Ecto neural progenitor cell (in vitro differentiated cells): ENCODE measurements at places on chromosomes 1 and 21.

GRCh38 chr1:224816062-224816461 is 113.4 kb upstream of the DNAH14 start:
- DNase-seq: no peak

GRCh38 chr1:209168204-209168603 is 415.3 kb upstream of the CAMK1G start:
- no peak for DNase-seq

GRCh38 chr1:89922911-89923310 is 72.0 kb upstream of the ZNF326 start:
- DNase-seq: no peak

DNA sequence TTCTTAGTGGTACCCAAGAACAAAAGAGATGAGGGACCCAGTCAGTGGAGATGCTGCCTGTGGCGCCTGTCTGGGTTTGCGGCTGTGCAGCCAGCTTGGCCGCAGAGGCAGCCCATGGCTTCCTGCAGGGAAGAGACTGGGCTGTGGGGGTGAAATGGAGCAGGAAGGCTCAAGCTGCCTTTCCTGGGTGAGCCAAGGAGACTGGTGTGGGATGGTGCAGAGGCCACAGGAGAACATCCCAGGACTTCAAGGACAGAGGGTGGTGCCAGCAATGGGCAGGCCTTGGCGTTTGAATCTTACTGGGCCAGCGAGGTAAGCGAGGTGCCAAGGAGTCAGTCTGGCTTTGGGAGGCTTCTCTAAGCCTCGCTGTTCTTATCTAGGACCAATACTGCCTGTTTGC is 26.4 kb downstream of the KCNA10 start:
- no peak for DNase-seq

DNA sequence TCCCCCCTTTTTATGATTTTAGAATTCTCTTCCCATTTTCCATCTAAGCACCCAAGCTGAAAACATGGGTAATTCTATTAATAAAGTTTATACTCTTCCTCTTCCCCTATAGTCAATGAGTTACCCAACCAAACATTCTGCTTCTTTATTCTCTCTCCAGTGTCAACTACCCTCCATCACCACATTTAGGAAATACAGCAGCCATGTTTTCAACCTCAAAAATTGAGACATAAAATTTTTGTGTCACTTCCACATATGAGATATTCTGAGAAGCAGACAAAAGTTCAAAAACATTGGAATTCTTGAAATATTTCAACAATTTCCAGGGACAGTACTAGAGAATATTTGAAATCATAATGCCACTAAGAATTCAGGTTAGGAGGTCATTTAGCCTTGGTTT is 64.8 kb upstream of the ATP1A1 start:
- no peak for DNase-seq

DNA sequence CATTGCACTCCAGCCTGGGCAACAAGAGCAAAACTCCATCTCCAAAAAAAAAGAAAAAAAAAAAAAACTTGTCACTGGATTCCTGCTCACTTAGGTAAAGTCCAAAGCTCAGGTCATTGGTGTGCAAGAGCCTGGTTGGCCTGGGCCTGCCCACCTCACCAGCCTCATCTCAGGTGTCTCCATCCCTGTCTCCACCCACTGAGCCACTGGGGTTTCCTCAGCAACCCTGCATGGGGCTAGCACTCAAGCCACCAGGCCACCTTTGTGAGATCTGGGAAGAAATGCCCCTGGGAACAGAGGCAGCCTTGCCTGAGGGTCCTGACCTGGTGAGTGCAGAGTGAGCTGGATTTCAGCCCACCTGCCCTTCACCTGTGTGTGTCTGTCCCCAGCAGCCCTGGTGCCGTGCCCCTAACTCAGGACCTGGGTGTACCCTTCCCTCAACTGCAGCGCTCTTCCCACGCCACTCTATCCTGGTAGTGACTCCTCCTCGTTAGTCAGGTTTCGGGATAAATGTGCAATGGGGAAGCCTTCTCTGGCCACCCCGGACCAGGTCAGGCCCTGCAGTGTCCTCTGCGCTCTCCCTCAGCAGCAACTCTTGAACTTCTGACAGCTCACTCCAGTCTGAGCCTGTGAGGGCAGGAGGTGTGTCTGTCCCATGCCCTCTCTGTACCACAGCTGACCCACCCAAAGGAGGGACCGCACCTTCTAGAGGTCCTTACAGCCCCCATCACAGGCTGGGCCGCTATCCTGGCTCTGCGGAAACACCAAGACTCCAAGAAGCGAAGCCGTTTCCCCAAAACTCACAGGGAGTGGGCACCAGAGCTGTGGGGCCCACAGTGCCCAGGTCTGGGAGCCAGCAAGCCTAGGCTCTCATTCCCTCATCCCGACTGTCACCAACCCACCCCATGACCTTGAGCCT is 3.3 kb downstream of the PDZK1IP1 start:
- no peak for DNase-seq

- peak; percentile 89 for DNase-seq
Measured at GRCh38 chr1:201614262-201615015, 75.5 kb downstream of the NAV1 start.

DNA sequence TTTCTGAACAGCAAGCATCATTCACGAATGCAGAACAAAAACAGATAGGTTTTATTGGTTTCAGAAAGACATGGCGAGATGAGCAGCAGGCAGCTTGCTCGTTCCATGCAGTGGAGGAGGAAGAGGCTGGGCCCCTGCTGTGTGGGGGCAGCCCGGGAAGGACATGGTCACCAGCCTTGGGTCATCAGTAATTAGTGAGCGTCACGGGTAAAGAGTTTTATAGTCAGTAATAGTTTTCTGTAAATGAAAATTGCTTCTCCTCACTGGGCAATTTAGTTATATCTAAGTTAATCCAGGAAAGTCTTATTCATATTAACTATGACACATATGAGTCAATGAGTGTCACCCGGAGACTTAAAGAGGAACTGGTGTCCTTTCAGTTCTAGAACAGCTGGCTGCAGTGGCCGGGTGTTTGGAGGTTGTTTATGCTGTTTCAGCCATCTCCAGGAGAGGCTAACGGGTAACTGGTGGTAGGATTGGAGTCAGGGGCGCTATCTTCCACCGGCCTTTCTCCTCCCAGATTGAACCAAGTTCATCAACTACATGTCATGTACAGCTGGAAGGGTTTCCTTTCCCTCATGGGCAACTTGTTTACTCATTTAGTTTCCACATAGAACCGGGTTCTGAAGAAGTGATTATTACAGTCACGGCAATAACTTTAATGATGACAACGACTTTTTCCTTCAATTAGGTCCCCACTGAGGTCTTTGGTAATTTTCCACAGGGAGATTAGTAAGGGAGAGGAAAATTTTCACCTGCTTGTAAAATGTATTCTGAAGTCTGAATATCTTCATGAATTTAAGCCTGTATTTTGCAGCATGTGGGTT is 34.6 kb upstream of the SLC45A1 start:
- no peak for DNase-seq

- no peak for DNase-seq
Measured at GRCh38 chr1:15757016-15757543, 1.5 kb upstream of the FBLIM1 start.

DNA sequence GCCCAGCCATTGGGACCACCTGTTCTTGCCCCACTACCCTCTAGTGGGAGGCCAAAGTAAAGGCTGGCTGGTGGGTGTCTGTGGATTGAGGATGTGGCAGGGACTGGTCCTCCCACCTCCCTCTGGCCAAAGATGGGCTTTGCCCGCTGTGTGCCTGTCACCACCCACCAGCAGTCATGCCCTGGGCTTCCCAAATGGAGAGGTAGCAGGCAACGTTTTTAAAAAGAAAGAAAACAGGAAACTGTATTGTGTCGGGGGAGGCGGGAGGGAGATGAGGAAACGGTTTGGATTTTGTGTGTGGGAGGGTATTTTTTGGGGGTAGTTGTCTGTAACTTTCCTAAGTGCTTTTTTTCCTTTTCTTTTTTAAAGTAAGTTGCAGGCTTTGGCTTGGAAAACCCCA is 30.1 kb downstream of the SZRD1 start:
- no peak for DNase-seq

GRCh38 chr1:67051196-67051595 is 2.8 kb downstream of the SLC35D1 start:
- DNase-seq: no peak

DNA sequence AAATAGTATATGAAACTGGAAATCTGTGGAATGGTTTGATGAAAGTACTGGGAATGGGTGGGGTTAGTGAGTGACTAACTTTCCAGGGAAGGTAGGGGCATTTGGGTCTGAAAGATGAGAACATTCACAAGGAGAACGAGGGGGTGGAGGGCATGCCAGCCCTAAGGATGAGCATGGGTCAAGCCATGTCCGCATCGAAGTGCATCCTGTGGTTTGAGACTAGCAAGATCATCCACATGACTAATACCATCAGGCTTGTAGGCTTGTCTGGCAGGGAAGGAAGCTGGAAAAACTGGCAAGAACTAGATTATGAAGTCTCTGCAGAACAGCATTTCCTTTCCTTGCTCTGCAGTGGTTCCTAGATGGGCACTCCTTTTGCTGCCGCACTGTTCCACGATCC is 70.4 kb upstream of the UBE2U start:
- no peak for DNase-seq

- no peak for DNase-seq
Measured at GRCh38 chr1:100023482-100023881, 53.7 kb downstream of the SLC35A3 start.

DNA sequence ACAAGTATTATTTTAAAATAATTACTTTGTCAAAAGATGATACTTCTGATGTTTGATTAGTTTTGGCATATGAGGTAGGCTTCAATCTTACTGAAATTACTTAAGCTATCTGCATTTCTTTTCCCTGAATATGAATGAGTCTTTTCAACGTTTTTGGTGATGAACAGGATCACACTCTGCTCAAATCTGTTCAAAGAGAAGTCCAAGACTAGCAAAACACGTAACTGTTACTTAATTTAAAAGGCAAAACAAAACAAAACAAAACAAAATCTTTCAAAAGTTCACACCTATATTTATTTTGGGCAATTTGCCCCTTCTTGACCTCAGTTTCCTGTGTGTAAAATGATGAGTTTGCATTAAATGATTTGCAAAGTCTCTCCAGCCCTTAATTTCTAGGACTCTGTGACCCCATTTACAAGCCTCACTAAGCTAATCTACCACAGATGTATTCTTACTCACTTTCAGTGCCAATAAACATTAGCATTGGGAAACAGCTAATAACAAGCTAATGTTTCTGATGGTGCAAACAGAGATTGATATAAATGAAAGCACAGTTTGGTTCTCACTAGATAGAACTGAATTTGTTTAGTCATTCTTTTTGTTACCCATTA is 865.4 kb downstream of the LTN1 start:
- no peak for DNase-seq

- no peak for DNase-seq
Measured at GRCh38 chr1:193251950-193252349, 65.5 kb upstream of the B3GALT2 start.
